Stimulated activated CD8-positive, alpha-beta memory T cell treated with anti-CD3 and anti-CD28 coated beads, Interleukin-4, amount 100 ng/mL, for 1 hour (primary cell): ENCODE measurements at places on chromosomes 2 and 18.

DNA sequence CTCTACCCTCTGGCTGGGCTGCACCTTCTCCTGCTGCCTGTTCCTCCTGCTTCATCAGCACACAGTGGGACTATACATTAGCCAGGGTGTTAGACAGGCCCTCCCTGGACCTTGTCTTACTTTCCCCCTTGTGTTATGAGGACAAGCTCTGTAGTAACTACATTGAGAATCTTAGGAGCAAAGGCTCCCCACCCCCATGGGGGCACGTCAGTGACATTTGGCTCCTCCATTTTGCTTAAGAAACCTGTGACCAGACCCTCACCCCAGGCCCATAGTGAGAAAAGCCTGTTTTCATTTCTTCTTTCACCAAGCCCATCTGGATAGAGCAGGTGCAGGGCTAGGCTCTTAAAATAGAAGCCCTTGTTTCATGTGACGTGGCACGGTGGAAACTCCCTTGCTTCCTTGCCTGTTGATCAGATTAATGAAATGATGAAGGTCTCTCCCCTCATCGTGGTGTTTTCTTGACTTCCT is 146.7 kb downstream of the RPIA start:
- DNase-seq = no peak

GRCh38 chr2:16661936-16662839 is 3.4 kb downstream of the CYRIA start:
- no peak for DNase-seq

- no peak for DNase-seq
Measured at GRCh38 chr2:240205348-240205747, 64.9 kb upstream of the OTOS start.

- no peak for DNase-seq
Measured at GRCh38 chr2:218060950-218061660, 7.9 kb upstream of the RUFY4 start.

GRCh38 chr2:213125646-213126347 is 25.6 kb downstream of the IKZF2 start:
- no peak for DNase-seq

- no peak for DNase-seq
Measured at GRCh38 chr2:64730551-64731262, 77.0 kb upstream of the SERTAD2 start.

GRCh38 chr2:218582076-218582475 is 13.4 kb downstream of the CNOT9 start:
- DNase-seq = no peak

- DNase-seq = no peak
Measured at GRCh38 chr2:15313657-15314056, 247.5 kb downstream of the NBAS start.

DNA sequence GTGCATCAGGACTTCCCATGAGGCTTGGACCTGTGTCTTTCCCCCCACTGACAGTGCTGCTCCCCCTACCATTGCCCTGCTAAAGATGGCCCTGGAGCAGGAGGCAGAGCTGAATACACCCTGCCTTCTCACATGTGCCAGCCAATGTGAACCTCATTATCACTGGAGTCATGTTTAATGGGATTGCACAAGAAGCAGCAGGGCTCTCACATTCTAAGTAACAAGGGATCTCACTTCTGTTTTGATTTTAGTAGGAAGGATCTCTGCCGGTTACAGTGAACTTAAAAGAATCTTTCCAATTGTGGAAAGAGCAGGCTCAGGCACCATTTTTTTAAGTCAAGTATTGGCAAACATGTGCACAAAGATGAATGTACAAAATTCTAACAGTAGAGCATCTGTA is 322.1 kb upstream of the MEX3C start:
- DNase-seq = no peak

DNA sequence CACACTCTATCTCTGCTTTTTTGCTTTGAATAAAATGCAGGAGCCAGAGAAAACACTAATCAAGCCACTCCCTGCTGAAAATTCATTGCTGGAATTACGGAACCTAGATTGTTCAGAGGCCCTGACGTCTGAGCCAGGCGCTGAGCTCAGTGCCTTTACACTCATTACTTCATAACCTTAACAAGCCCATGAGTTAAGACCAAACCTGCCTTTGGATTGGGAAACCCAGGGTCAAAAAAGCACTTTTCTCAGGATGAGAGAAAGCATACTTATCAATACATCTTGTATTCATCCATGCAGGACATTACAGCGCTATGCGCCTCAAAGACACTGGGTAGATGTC is 762 bp downstream of the INO80C start:
- DNase-seq = no peak

GRCh38 chr2:219109471-219109870 is 48.8 kb upstream of the IHH start:
- no peak for DNase-seq

GRCh38 chr18:28768791-28769768 is 592.1 kb upstream of the CDH2 start:
- no peak for DNase-seq

GRCh38 chr2:48723129-48723528 is 32.4 kb downstream of the LHCGR start:
- DNase-seq = no peak

- no peak for DNase-seq
Measured at GRCh38 chr18:11661430-11661829, 27.6 kb upstream of the GNAL start.
